ENCODE measurements at places on chromosomes 6 and 20. TPM values are rescaled to one million over a fixed set of nuclear protein-coding genes. Genes with fewer than 3 reads are reported as not detected.

The HFE gene
- 2.6 TPM for total RNA-seq

The PTCHD4 gene
- 4.2 TPM for total RNA-seq

The COL9A1 gene
- total RNA-seq: not detected

The ERGIC3 gene
- 344 TPM for total RNA-seq

The RAET1G gene
- total RNA-seq: 0.65 TPM

The COL11A2 gene
- total RNA-seq: 0.16 TPM

The CPNE5 gene
- total RNA-seq: 5.8 TPM

The CCDC170 gene
- under 0.01 TPM for total RNA-seq

The SSTR4 gene
- not detected for total RNA-seq

The ZC2HC1B gene
- not detected for total RNA-seq

The TM9SF4 gene
- total RNA-seq: 12.8 TPM

The RAB44 gene
- total RNA-seq: under 0.01 TPM

The EYA4 gene
- total RNA-seq: not detected

The GATA5 gene
- not detected for total RNA-seq

The HLA-DMA gene
- 1.1 TPM for total RNA-seq

The BTNL2 gene
- total RNA-seq: not detected

The RSPH4A gene
- 0.16 TPM for total RNA-seq
